ENCODE measurements at places on chromosomes 4 and X. TPM values are rescaled to one million over a fixed set of nuclear protein-coding genes. Genes with fewer than 3 reads are reported as not detected.

DNA sequence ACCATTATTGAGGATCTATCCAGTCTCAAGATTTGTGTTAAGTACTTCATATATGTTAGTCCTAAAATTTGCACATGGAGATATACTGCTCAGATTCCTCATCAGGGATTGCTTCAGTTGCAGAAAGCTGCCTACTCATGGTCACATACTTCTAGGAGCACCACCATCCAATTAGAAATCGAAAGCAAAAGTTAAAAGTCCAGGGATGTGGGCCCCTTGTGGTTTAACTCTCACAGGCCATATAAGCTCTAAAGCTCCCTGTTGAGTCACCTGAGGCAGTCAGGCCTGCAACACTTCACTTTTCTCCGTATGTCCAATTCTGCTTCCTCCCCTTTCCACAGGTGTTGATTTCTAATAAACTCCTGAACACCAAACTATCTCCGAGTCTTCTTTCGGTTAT, 84.2 kb downstream of the CNOT6L start:
- H3K4me1 ChIP-seq: peaks cover 70% of the 10 kb centered on the region
- DNase-seq: peak; percentile 59
- H3K36me3 ChIP-seq: peaks cover 76% of the 10 kb centered on the region

- H3K4me3 ChIP-seq: no peak overlapping the region
- peaks cover 9% of the 10 kb centered on the region for H3K4me1 ChIP-seq
- no peaks in the 10 kb centered on the region for H3K27me3 ChIP-seq
These were observed 10.7 kb downstream of the LIAS start for GRCh38 chr4:39469429-39470077.

DNA sequence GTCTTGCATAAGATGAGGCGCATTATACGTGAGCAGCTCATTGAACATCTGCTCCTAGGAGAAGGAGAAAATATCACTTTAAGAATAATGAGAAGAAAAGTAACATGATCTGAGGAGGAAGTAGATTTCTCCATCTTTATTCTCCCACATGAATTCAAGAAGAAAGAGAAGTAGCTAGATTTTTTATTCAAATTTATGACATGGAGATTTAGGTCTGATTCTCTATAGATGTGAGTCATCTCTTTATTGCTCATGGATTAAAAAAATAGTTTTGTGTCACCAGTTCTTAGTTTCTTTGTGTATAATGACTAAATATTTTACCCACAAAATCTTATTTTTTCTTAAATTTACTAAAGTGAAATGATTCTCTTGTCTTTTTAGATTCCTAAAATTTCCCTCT, 40.4 kb downstream of the HPGDS start:
- DNase-seq: no peak
- no peaks in the 10 kb centered on the region for H3K36me3 ChIP-seq
- H3K27ac ChIP-seq: no peak overlapping the region
- no peaks in the 10 kb centered on the region for H3K27me3 ChIP-seq

Gene MAGEC1
- total RNA-seq: not detected

Gene SSX1
- total RNA-seq: not detected

Gene SLC49A3
- total RNA-seq: not detected

All from activated CD4-positive, alpha-beta T cell treated with anti-CD3 and anti-CD28 coated beads, Interleukin-2, amount 10 ng/mL, durations not matched to agents 7 days and 5 days (primary cell).